ENCODE measurements at places on chromosomes 2 and 18. TPM values are rescaled to one million over a fixed set of nuclear protein-coding genes. Genes with fewer than 3 reads are reported as not detected.

The TRIM43B gene
- not detected for total RNA-seq

The SCN7A gene
- total RNA-seq, result 0.03 TPM

The ERBB4 gene
- 0.15 TPM for total RNA-seq

- DNase-seq, result peak; percentile 83
Observed at GRCh38 chr2:26018184-26019055, 15.5 kb upstream of the RAB10 start.

DNA sequence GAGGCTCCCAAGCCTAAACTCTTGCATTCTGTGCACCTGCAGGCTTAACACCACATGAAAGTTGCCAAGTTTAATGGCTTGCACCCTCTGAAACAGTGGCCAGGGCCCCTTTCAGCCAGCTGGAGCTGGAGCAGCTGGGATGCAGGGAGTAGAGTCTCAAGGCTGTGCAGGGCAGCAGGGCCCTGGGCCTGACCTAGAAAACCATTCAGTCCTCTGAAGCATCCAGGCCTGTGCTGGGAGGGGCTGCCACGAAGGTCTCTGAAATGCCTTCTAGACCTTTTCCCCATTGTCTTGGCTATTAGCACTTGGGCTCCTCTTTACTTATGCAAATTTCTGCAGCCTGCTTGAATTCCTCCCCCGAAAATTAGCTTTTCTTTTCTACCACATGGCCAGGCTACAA lies 10.6 kb upstream of the SFT2D3 start:
- DNase-seq, result no peak

DNA sequence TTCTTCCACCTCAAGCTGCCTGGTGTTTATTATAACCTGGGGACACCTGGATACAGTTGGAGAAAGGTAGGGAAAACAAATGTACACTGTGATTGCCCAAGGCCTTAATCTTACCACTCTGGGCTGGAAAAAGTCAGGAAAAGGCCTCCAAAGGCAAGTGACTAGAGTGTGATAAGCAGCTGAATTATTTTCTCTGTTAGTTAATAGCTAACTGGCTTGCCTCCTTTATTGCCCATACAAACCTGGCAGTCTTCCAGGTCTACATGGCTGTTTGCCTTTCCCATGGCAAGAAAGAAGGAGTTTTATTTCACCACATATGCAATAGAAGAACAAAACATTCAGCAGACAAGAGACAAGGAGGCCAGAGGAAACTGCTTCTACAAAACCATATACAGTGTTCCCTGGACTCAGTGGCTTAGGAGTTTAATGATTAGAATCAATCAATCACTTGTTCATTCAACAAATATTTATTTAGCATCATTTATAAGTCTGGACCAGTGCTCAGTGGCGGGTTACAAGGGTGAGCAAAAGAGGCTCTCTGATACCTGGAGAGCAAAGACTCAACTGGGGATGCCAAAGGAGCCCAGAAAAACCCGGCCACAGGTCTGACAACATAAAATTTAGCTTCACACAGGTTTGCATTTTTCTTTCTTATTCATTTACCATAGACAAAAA lies 27.5 kb upstream of the SUCLG1 start:
- no peak for DNase-seq

Data from Panc1 (cell line).